ENCODE measurements at places on chromosomes 4 and X. TPM values are rescaled to one million over a fixed set of nuclear protein-coding genes. Genes with fewer than 3 reads are reported as not detected.
A peak's percentile ranks its signal among the peaks of the same experiment; 100 is the strongest.

DNA sequence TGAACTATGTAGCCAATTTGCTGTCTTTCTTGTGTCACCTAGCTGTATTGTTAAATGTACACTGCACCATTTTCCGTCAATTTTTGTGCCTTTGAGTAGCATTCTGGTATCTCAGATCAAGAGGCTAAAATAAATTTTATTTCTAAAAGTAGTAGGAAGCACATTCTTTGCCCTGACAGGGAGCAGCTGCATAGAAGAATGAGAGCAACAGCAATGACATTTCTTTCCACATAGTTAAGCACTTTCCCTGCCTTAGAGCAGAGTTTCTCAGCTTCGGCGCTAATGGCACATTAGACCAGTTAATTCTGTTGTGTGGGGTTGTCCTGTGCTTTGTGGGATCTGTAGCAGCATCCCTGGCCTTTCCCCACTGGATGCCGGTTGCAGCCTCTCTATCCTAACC lies 173.9 kb downstream of the CHIC2 start:
- no peak for DNase-seq
- H3K4me3 ChIP-seq, result no peak overlapping the region
- H3K27me3 ChIP-seq, result no peaks in the 10 kb centered on the region
- no peak overlapping the region for H3K27ac ChIP-seq

- no peaks in the 10 kb centered on the region for H3K27me3 ChIP-seq
- DNase-seq, result no peak
- H3K36me3 ChIP-seq, result no peaks in the 10 kb centered on the region
- H3K27ac ChIP-seq, result no peak overlapping the region
- no peaks in the 10 kb centered on the region for H3K4me1 ChIP-seq
Measured at GRCh38 chr4:189504220-189504619, 436.5 kb upstream of the FRG1 start.

BRS3 gene
- total RNA-seq, result not detected

DNA sequence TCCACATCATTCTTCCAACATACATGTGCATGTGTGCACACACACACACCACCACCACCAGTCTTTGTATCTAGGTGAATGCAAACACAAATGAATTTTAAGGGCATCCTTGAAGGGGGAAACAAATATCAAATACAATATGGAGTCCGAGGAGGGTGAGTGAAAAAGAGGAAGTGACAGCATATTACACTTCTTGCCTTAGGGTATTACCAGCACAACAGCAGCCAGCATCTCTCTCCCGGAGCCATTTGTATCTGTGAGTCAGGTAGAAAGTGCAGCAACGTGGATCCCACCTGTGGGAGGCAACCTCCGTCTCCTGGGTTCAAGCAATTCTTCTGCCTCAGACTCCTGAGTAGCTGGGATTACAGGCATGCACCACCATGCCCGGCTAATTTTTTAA lies 483.2 kb downstream of the SMARCA1 start:
- no peak overlapping the region for H3K27ac ChIP-seq
- no peaks in the 10 kb centered on the region for H3K36me3 ChIP-seq
- no peaks in the 10 kb centered on the region for H3K27me3 ChIP-seq
- H3K4me3 ChIP-seq, result no peak overlapping the region
- H3K4me1 ChIP-seq, result no peaks in the 10 kb centered on the region

DNA sequence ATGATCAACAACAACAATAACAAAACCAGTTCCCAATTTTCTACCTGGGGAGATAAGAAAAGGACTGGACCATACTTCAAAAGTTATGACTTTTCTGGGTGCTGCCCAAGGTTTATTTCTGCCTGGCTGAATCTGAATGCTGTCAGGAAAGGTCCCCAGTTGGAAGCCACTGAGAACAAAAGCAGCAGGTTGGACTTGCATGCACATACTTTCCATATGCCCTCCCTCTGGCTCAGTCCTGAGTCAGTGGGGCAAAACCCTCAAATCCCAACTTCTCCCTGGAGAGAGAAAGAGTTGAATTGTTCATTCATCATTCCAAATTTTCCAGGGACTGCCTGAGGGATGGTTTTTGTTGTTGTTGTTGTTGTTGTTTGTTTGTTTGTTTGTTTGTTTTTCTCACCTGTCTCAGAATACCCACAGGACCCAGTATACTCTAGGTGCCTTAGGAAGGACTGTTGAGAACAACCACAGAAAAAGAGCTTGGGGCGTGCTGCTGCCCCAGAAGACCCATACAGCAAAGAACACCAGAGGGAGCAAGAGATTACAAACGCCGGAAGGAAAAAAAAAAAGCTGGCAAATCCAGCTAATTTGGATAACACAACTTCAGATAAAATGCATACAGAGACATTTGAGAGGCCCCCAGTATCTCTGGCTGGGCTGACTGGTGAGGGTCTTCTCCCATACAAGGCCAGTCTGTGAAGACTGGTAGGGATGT lies 138.9 kb upstream of the INPP4B start:
- no peaks in the 10 kb centered on the region for H3K27me3 ChIP-seq
- no peaks in the 10 kb centered on the region for H3K4me1 ChIP-seq
- H3K27ac ChIP-seq, result no peak overlapping the region
- no peak overlapping the region for H3K4me3 ChIP-seq
- no peak for DNase-seq

GRCh38 chr4:55125087-55125721 lies at the start of gene KDR:
Gene KDR (minus strand): TSS chr4:55125595. CDS start chr4:55125293, 302 bp downstream.
- H3K4me1 ChIP-seq, result no peaks in the 10 kb centered on the region
- peak within 1 kb of the TSS; percentile 65 for H3K4me3 ChIP-seq
- no peaks in the 10 kb centered on the region for H3K36me3 ChIP-seq
- no peak within 1 kb of the TSS for H3K27ac ChIP-seq
- no peaks in the 10 kb centered on the region for H3K27me3 ChIP-seq
- no peak for DNase-seq

MBTPS2 gene
- 6.2 TPM for total RNA-seq

- DNase-seq, result no peak
- H3K27me3 ChIP-seq, result no peaks in the 10 kb centered on the region
- no peaks in the 10 kb centered on the region for H3K36me3 ChIP-seq
Measured at GRCh38 chr4:7516096-7516772, 81.5 kb upstream of the PSAPL1 start.
